ENCODE measurements at places on chromosomes 5 and 9.

- no peak for DNase-seq
Observed at GRCh38 chr9:132422574-132422973, 12.6 kb downstream of the CFAP77 start.

- no peak for DNase-seq
Observed at GRCh38 chr5:86030753-86031152, 587.0 kb upstream of the COX7C start.

DNA sequence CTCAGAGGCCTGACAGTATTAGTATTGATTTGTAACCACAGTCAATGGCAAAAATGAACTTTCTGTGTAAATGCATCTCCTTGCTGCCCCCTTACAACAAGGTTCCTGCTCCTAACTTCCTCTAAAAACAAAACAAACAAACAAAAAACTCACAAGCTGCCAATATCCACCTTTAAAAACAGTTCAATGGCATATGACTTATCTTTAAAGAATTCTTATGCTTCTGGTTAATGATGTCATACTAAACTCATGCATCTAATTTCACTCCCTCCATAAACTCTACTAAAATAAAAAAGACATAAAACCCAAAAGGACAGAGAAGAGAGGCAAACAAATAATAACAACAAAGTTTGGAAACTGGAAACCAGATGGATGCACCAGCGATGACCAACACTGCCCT, 9.0 kb upstream of the OR1N1 start:
- no peak for DNase-seq

GRCh38 chr5:95162231-95162992, 122.5 kb downstream of the MCTP1 start:
- DNase-seq = peak; percentile 45

- no peak for DNase-seq
Observed at GRCh38 chr5:61600945-61601511, 269.0 kb downstream of the ZSWIM6 start.

DNA sequence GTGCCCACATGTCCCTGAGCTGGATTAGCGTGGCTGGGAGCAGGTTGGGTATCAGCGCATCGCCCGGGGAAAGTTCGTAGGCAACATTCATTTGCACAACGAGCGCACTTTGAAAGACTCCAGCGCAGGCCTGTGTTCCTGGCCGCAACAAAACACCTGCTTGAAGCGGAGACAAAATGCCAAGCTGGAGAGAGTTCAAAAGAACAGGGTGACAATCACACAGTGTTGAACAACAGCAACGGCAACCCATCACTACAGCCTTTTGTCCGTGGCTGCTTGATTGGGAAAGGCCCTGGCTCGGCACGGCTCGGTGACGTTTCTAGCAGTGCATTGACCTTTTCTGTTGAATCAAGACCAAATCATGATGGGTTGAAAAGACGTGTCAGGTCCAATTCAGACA, 336.3 kb downstream of the IRX1 start:
- DNase-seq = no peak

- DNase-seq = no peak
Observed at GRCh38 chr5:169280286-169280685, 20.7 kb downstream of the SLIT3 start.

DNA sequence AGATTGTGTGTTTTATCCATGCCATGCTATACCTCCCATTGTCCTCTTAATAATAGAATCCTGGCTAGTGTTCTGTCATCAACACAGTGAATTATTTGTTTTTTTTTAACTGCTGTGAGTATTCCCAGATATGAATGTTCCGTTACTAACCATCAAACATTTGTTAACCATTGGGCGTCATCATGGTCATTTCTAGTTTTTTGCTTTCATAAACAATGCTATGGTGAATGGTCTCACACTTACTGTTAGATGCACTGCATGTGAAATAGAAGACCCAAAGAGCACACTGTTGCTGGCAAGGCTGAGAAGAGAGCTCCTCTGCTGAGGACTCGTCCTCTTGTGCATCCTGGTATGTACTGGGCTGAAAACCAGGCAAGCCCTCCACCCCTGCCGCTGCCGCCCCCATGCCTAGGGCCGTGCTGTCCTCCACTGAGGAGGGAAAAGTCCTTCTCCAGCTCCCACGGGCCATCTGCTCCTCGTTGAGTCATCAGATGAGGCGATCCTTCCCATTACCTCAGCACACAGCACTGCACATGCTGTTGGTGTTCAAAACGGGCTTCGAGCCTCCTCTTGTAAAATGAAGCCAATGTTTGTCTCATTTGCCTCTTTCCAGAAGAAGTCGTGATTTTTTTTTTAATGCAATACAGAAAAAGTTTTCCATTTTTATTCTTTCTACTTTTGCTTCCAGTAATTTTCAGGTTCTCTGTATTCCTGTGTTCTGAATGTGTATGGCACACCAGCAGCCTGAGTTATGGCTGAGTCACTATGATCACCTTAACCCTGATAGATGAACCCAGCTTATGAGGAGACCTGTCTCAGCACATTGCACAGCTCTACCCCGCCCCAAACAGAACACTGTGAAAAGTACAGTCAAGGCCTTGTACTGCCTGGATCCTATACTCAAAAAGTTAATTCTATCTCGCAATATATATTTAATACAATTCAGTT, 219.0 kb downstream of the AOPEP start:
- no peak for DNase-seq

- no peak for DNase-seq
Observed at GRCh38 chr5:16450163-16450562, 15.4 kb downstream of the ZNF622 start.

GRCh38 chr9:113892861-113893491, 16.9 kb downstream of the ZNF618 start:
- DNase-seq = no peak

DNA sequence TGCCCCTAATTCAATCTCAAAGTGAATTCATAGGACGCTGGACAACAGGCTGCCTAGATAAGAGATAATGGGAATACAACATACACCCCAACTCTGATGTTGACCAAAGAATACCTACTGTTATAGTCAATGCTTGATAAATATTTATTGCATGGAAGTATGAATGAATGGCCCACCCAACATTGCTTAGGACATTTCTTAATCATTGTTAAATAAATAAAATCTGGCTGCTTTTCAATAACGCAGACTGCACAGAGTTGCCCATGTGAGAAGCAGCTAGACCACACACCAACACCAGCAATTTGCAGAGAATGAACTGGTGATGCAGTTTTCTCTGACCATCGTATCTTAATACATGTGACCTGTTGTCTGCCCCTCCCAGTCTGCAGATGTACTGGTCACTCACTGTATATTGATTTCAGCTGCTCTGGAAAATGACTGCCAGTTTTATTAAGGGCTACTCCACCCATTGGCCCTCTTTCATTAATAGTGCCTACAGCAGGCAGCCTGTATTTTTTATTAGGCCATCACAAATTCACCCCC, 236.2 kb upstream of the WWC1 start:
- DNase-seq = no peak
